ENCODE measurements at places on chromosomes 7 and 10. TPM values are rescaled to one million over a fixed set of nuclear protein-coding genes. Genes with fewer than 3 reads are reported as not detected.

RBM28 gene
- total RNA-seq: 51.3 TPM

ANK3 gene
- 1.0 TPM for total RNA-seq

CYP3A5 gene
- total RNA-seq: 1.1 TPM

JCAD gene
- 22.0 TPM for total RNA-seq

HGF gene
- 0.03 TPM for total RNA-seq

CAMK2G gene
- total RNA-seq: 16.6 TPM

ZNF316 gene
- total RNA-seq: 12.0 TPM

HMX2 gene
- not detected for total RNA-seq

MET gene
- total RNA-seq: 72.0 TPM

TPST1 gene
- total RNA-seq: 5.6 TPM

MRC1 gene
- 0.02 TPM for total RNA-seq

PUS7 gene
- total RNA-seq: 22.8 TPM

ADCY1 gene
- 2.5 TPM for total RNA-seq

AKR1D1 gene
- total RNA-seq: not detected

SPDYE16 gene
- 0.10 TPM for total RNA-seq

CCDC126 gene
- total RNA-seq: 4.0 TPM

PPP3CB gene
- 17.3 TPM for total RNA-seq

PRSS1 gene
- not detected for total RNA-seq

PRPF18 gene
- total RNA-seq: 19.3 TPM

NKX1-2 gene
- total RNA-seq: 0.05 TPM

HIP1 gene
- 18.4 TPM for total RNA-seq

WDR86 gene
- total RNA-seq: 0.20 TPM

CREB5 gene
- 5.0 TPM for total RNA-seq

ABCC2 gene
- 103 TPM for total RNA-seq

NPFFR1 gene
- under 0.01 TPM for total RNA-seq
